ENCODE measurements at places on chromosomes 3 and 15.

- no peak overlapping the region for H3K27ac ChIP-seq
- no peak overlapping the region for H3K4me3 ChIP-seq
- H3K27me3 ChIP-seq = peaks cover 3% of the 10 kb centered on the region
- no peak for DNase-seq
- no peaks in the 10 kb centered on the region for H3K4me1 ChIP-seq
These were observed 34.3 kb upstream of the LRTM1 start for GRCh38 chr3:54962200-54962599.

DNA sequence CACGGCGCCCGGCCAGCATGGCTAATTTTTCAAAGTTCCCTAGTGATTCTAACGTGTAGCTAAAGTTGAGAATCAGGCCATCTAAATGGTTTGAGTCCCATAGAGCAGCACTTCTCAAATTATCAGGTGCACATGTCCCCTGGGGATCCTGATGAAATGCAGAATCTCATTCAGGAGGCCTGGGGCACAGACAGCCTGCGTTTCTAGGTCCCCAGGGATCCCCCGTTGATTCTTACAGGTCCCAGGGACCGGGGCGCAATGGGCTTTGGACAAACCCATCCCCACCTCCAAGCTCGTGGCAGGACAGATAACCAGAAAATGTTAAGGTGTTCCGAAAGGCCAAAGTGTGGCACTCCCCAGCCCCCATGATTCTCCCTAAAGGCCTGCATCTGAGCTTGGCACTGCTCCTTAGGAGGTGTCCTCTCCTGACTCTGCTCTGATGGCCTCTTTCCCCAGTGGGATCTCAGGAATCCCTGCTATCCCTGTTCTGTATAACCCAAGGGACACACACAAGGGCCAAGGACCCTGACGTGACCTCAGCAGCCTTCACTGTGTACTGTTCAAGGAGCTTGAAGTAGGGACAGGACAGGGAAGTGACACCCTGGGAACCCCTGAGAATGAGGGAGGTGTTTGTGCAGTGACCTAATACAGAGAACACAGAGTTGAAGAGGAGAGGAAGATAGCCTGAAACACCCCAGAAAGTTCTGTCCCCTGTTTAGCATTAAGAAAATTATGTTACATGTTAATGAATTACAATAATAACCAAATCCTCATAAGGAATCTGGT, 8.0 kb downstream of the LRRK1 start:
- peaks cover 6% of the 10 kb centered on the region for H3K4me1 ChIP-seq
- H3K36me3 ChIP-seq = no peaks in the 10 kb centered on the region
- no peak overlapping the region for H3K4me3 ChIP-seq
- H3K27ac ChIP-seq = no peak overlapping the region
- DNase-seq = no peak

DNA sequence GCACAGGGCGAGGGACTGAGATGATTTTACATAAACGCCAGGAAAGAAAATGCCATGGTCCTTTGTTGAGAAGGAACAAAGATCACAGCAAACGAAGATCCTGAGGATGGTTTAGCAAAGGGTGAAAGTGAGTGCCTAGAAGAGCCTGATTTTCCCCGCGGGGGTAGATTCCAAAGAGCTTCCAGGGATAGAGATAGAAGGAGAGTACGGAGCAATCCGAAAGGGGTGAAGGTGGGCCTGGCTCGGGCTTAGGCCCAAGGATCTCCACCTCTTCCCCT, 977 bp downstream of the CDC25A start:
- H3K4me3 ChIP-seq = peak overlapping the region; percentile 85
- H3K36me3 ChIP-seq = no peaks in the 10 kb centered on the region
- no peak for DNase-seq
- no peak overlapping the region for H3K27ac ChIP-seq

- no peak for DNase-seq
- H3K27ac ChIP-seq = peak overlapping the region; percentile 86
- H3K4me1 ChIP-seq = peaks cover 45% of the 10 kb centered on the region
- H3K27me3 ChIP-seq = no peaks in the 10 kb centered on the region
- peak overlapping the region; percentile 83 for H3K4me3 ChIP-seq
These were observed 4.6 kb upstream of the TBL1XR1 start for GRCh38 chr3:177201700-177202397.

DNA sequence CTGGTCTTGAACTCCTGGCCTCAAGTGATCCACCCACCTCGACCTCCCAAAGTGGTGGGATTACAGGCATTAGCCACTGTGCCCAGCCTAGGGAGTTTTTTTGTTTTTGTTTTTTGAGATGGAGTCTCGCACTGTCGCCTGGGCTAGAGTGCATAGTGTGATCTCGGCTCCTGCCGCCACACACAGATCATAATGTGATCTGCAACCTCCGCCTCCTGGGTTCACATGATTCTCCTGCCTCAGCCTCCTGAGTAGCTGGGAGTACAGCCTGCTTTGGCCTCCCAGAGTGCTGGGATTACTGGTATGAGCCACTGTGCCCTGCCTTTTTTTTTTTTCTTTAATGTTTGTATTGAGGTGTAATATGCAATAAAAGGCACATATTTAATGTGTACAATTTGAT, 78.2 kb downstream of the SMAD3 start:
- no peaks in the 10 kb centered on the region for H3K27me3 ChIP-seq
- H3K4me1 ChIP-seq = peaks cover 98% of the 10 kb centered on the region
- H3K27ac ChIP-seq = no peak overlapping the region
- H3K4me3 ChIP-seq = no peak overlapping the region
- no peaks in the 10 kb centered on the region for H3K36me3 ChIP-seq

DNA sequence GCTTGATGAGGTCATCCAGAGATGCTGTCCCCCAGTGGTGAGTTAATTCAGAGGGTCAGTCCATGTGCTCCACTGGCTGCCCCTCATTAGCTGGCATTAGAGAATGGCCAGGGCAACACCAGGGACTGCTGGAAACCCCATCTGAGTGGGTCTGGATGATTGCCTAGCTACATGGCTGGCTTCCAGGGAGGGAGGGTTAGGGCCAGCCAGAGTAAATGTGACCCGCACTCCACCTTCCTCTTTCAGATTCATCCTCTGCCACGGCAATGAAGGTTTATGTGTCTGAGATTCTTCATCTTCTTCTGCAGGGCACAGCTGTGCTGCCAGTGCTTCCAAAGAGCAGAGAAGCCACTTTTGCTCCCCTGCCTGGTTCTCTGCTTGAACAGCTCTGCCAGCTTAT, 391.9 kb downstream of the OCA2 start:
- H3K4me1 ChIP-seq = no peaks in the 10 kb centered on the region
- no peak for DNase-seq
- peaks cover 2% of the 10 kb centered on the region for H3K27me3 ChIP-seq

DNA sequence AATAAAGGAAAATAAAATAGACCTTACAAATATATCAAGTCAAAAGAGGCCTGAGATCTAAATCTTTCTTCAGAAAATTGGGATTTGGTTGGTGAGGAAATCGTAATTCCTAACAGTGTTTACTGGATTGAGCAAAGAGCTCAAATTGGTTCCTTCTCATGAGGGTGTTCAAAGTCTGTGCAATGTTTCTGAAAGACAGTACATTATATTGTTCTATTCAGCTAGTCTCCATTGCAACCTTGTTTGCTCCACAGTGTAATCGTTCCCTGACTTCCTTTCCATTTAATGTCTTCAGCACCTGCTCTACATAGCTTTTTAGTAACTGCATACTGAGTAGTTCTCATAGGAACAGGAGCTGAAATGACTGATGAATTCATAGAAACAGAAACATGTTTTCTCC, 326.8 kb downstream of the SUCLG2 start:
- no peaks in the 10 kb centered on the region for H3K27me3 ChIP-seq
- H3K4me3 ChIP-seq = no peak overlapping the region
- peaks cover 10% of the 10 kb centered on the region for H3K36me3 ChIP-seq
- H3K27ac ChIP-seq = no peak overlapping the region

- no peaks in the 10 kb centered on the region for H3K27me3 ChIP-seq
- H3K4me3 ChIP-seq = peak overlapping the region; percentile 78
These were observed 27.7 kb downstream of the CRTC3 start for GRCh38 chr15:90557186-90558084.

DNA sequence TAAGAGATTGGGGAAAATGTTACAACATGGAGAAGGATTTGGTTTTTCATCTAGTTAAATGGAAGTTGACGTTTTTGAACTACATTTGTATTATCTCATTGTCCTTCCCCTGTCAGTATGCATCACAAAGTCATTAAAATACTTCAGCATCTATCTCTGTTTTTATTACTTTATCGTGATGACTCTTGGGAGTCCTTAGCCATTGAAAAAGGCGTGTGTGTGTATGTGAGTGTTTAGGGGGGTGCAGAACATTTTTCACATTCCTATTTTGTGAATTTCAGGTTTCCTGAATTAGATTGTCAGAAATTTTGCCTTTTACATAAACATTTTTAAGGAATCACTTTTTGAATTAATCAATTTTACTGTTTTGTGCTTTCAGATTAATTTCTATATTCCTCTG, 360.6 kb upstream of the SGO1 start:
- DNase-seq = no peak
- H3K4me3 ChIP-seq = no peak overlapping the region
- no peaks in the 10 kb centered on the region for H3K4me1 ChIP-seq
- no peaks in the 10 kb centered on the region for H3K36me3 ChIP-seq
- H3K27me3 ChIP-seq = no peaks in the 10 kb centered on the region

DNA sequence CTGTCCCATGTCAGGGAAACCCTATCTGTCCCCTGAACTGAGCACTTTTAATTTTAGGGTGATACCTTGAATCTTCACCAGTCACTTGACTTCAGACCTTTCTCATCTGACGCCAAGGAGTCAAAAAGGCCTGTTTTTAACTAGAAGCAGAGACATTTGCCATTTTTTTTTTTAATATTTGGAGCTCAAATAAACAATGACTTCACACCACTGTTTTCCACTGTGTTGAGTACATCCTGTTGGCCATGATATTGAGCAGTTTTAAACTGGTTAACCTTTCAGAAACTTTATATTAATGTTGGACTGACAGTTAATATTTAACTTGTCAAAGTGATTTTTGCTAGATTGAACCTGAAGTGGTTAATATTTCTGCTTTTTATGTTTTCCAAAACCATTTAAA, 28.2 kb downstream of the DAG1 start:
- no peaks in the 10 kb centered on the region for H3K36me3 ChIP-seq
- no peak for DNase-seq
- H3K27ac ChIP-seq = no peak overlapping the region
- H3K4me3 ChIP-seq = no peak overlapping the region
- H3K4me1 ChIP-seq = peaks cover 21% of the 10 kb centered on the region

- no peaks in the 10 kb centered on the region for H3K4me1 ChIP-seq
- H3K27ac ChIP-seq = no peak overlapping the region
- DNase-seq = no peak
- no peaks in the 10 kb centered on the region for H3K27me3 ChIP-seq
These were observed 24.0 kb upstream of the AADAC start for GRCh38 chr3:151789853-151790463.

DNA sequence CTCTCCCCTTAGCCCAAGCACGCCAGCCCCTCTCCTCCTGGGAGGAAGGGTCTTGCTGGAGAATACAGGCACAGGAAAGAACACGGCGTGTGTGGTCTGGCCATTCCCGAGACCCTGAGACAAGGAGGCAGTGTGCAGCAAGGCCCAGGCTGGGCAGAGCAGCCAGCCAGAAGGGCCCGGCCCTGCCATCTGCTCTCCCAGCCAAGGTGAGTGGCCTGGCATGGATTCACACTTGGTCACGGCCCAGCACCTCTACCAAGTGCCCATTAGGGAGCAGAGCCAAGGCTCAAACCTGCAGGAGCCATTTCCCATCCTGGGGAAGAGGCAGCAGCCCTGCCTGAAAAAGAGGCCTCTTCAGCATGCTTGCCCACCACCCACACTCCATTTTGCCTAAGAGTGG, 28.6 kb downstream of the MEGF11 start:
- peaks cover 6% of the 10 kb centered on the region for H3K27me3 ChIP-seq
- no peak overlapping the region for H3K4me3 ChIP-seq
- DNase-seq = no peak
- H3K4me1 ChIP-seq = no peaks in the 10 kb centered on the region
- H3K27ac ChIP-seq = no peak overlapping the region

DNA sequence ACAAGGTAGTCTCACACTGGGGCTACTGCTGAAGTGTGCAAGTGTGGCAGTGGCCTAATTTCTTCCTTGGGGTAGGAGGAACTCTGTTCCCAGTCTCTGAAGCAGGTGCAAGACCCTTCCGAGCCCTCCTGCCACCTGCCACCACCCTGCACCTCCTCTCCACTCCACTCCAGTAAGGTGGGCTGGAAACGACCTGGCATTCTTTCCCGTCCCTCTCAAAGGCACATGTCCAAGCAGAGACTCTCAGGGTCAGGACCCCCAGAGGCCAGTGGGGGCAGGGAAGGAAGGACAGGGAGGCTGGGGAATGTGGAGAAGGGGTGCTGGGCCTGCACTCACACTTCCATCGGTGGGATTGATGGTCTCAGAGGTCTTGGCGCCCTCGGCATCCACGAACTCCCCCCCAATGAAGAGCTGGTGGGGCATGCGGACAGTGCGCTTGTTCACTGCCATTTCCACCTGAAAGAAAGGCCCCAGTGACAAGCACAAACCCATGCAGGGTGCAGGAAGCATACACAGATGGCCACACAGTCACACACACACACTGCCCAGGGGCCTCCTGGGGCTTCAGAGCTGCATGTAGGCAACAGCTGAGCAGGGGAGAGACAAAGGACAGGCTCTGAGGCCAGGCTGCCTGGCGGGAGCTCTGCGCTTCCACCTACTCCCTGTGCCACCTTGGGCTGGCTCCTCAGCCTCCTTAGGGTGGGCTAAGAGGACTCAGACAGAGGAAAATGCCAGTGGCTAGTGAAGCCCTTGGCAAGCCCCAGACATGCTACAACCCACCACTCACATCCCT, 43.8 kb downstream of the ALDH1L1 start:
- H3K4me1 ChIP-seq = peaks cover 7% of the 10 kb centered on the region
- no peak overlapping the region for H3K4me3 ChIP-seq
- H3K36me3 ChIP-seq = no peaks in the 10 kb centered on the region
- H3K27ac ChIP-seq = no peak overlapping the region
- peaks cover 20% of the 10 kb centered on the region for H3K27me3 ChIP-seq

DNA sequence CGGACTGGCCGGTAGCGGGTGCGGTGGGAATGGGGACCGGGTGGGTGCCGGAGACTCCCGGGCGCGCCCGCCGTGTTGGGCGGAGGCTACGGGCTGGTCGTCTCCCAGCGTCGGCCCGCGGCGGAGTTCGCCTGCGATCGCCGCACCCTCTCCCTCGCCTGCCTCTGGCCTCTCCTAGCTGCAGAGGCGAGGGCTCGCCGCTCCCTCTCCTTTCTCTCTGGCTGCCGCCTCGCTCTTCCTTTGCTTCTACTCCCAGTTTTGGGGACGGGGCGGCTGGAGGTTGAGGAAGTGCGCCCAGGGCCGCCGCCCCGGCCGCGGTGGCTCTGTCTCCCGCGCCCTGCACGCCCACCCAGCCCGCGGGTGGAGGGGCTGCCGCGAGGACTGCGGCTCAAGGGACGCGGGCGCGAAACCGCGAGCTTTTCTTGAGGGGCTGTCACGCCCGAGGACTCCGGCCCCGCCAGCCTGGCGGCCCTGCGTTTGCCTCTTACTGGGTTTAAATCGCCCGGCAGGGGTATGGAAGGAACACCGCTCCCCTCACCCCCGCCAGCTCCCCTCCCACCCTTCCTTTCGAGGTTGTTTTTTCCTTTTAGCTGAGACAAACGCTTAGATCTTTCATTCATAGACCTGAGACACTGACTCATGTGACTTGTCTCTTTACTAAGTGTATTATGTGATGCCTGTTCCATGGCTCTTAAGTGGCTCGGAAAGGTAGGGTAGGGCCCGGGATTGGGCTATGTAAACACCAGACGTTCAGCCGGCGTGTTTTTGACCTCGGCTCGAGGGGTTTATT, 654 bp downstream of the PIK3CA start:
- peak overlapping the region; percentile 98 for H3K4me3 ChIP-seq
- H3K4me1 ChIP-seq = peaks cover 48% of the 10 kb centered on the region
- peak; percentile 68 for DNase-seq
- H3K27ac ChIP-seq = peak overlapping the region; percentile 98
- H3K36me3 ChIP-seq = no peaks in the 10 kb centered on the region
- H3K27me3 ChIP-seq = no peaks in the 10 kb centered on the region
